ENCODE measurements at places on chromosomes 6 and 20.

GRCh38 chr20:9059931-9060330 lies 9.0 kb upstream of the PLCB4 start:
- no peak for DNase-seq

- DNase-seq, result no peak
These were observed 47.2 kb downstream of the RFX6 start for GRCh38 chr6:116924245-116924644.

DNA sequence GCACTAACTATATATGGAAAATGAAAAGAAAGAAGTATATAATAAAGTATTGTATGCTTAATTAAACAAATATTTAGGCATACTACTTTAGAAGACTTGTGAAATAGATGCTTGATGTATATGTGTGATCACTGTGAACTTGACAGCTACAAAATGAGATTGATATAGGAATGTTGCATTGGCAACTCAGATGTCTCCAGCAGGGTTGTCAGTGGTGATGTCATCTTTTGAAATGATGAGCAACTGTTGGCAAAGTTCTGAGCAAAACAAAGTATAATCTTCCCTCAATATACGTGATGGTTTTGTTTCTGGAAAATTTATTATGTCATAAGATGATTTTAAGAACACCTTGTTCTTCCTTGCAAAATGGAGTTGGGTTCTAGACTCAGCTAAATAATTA lies 133.8 kb downstream of the ARID1B start:
- DNase-seq, result no peak

DNA sequence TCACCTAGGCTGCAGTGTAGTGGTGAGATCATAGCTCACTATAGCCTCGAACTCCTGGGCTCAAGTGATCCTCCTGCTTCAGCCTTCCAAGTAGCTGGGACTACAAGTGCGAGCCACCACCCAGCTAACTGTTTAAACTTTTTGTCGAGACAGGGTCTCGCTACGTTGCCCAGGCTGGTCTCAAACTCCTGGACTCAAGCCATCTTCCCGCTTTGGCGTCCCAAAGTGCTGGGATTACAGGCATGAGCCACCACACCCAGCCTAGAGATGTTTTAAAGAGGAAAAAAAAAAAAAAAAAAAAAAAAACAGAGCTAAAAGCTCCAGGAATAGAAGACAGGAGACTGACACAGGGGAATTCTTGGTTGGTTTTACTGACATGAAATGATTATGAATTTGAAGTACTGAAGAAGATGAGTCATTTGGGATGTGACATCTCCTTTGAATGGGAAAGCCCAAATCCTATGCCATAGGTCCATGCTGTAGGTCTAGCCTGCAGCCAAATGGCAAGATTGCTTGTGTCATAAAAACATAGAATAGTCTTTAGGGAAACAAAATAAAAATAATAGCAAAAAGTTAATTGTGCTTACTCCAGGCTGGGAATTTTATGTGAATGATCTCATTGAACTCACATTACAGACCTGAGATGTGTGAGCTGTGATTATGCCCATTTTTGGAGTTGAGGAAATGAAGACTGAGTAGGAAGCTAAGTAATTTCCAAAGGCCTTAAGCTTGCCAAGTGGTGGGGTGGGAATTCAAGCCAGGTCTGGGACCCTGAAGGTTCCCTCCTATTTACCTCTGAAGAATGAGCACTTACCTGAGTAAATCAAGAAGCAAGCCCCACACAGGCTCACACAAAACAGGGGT lies 24.3 kb upstream of the NHSL1 start:
- DNase-seq, result no peak

DNA sequence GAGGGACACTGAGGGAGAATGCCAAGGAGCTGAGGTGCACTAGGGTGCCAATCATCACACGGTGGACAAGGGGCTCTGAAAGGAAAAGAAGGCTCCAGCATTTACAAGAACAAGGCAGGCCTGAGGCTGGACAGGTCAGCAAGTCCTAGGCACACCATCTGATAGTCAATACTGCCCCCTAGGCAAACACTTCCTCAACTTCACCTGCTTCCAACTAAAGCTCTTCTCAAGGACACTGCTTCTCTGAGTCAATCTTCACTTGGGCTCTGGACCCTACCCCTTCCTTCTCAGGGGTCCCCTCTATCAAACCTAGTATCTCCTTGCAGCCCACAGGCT lies 37.7 kb upstream of the SLC4A11 start:
- DNase-seq, result peak; percentile 19

DNA sequence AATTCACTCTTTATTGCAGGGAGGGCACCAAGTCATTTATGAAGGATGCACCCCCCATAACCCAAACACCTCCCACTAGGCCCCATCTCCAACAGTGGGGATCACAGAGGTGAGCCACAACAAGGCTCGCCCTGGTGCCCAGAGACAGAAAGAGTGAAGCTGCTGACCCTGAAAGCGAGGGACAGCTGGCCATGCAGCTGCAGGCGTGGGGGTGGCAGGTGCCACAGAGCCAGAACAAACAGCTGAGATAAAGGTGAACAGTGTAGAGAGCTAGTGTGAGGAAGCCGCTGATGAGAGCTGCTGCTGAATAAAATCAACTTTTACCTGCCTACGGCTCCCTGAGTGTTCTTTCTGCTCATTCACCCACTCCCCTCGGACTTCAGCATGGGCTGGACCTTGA lies 18.8 kb upstream of the RGS17 start:
- DNase-seq, result no peak

DNA sequence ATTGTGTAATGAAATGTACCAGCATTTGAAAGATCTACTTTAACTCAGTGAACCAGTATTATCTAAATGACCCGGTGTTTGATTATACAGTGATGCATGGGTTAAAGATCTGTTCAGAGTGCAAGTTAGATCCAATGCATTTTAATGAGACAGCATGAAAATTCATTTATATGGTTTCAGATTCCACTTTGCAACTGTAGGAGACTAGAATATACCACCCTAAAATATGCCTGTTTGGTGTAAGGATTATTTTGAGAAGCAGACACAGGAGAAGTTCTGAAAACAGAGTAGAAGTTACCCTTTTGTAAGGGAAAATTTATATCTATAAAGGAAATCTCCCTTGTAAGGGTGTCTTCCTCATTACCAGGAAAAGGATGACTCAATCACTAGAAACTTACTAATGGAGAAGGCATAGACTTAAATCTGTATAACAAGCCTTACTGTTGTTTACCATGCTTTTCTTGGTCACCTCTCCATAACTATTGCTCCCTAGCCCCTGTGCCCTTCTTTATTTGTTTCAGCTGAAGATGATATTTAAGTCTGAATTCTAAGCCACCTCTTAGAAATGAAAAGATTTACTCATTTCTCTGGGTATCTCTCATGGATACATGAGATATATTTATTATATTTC lies 105.4 kb downstream of the NCOA3 start:
- no peak for DNase-seq

GRCh38 chr6:122718616-122719015 lies 60.9 kb upstream of the FABP7 start:
- DNase-seq, result no peak

DNA sequence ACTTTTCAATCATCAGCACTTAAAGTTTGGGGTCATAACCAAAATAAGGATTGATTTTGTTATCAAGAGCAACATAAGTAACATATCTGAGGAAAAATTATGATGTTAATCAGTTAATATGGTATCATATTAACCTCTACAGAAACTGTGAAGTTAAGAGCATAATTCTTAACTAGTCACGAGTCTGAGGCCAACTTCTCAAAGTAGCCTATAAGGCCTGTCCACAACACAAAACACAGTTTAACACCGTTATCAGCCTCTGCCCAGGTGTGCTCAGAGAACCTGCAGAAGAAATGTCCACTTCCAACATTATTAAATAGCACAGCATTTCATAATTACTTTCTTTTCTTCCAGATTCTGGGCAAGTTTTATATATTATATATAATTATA lies 1.1 kb downstream of the STX7 start:
- no peak for DNase-seq

GRCh38 chr20:49675368-49676151 lies 38.1 kb downstream of the B4GALT5 start:
- no peak for DNase-seq

DNA sequence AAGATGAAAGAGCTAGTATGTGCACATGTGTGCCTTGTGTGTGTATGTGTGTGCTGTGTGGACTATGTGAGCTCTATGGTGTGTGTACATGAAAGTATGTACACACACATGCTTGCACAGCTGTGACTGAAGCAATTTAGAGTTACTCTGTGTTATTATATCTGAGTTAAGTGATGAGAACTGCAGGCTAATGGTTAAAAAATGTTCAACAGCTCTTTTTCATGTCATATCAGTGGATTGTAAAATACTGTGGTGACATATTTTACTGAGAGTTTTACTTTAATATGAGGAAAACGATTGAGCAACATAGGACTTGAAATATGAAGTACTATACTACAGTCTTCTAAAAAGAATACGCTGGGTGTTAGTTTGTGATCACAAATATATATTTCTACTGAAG lies 195.7 kb upstream of the KCNK16 start:
- DNase-seq, result no peak

- DNase-seq, result no peak
These were observed 98.1 kb downstream of the HIVEP2 start for GRCh38 chr6:142846883-142847287.

DNA sequence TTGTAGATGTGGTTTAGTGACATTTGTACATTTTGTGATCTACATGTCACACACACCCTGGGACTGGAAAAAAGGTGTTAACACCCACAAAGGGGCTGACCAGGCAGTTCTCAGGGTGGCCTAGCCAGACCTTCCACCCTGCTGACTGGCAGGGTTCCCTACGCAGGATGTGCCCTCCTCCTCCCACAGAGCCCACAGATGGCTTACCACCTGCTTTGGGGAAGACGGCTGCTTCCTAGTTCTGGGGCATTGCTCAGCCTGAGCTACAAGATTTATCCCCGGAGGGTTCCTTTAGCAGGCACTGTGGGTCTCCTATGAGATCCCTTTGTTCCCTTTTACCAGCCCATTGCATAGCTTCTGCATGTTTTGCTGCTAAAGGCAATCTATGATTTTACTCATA lies 35.1 kb downstream of the SNAP25 start:
- DNase-seq, result no peak

GRCh38 chr6:36113703-36114102 lies 16.6 kb upstream of the MAPK13 start:
- DNase-seq, result no peak

DNA sequence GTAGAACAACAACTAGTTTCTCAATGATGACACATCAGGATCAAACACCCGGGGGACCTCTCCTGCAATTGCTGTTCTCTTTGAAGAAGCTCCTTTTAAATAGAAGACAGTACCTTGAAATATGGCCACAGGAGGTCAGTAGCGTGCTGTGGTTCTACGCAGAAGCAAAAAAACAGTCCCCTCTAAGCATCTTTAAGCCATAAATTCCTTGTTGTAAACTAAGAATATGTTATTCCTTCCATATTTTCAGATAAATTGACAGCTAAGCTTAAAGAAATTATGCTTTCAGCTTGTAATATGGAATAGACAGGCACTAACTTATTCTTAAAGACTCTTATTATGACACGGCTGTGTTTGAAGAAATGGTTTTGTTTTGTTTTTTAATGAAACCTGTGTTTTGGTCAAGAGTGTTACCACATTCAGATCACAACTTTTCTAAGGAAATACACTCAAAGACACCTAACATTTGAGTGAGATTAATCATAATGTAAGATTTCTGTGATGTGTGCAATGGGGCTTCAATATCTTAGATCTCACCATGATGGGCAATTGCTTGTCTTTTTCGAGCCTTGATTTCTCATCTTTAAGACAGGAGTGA lies 49.7 kb upstream of the IL20RA start:
- DNase-seq, result peak; percentile 11

- DNase-seq, result no peak
These were observed 20.9 kb upstream of the PI3 start for GRCh38 chr20:45153752-45154151.
